Fibroblast of skin of right quadriceps (primary cell): ENCODE measurements at places on chromosomes 2 and 18.
A peak's percentile ranks its signal among the peaks of the same experiment; 100 is the strongest.

DNA sequence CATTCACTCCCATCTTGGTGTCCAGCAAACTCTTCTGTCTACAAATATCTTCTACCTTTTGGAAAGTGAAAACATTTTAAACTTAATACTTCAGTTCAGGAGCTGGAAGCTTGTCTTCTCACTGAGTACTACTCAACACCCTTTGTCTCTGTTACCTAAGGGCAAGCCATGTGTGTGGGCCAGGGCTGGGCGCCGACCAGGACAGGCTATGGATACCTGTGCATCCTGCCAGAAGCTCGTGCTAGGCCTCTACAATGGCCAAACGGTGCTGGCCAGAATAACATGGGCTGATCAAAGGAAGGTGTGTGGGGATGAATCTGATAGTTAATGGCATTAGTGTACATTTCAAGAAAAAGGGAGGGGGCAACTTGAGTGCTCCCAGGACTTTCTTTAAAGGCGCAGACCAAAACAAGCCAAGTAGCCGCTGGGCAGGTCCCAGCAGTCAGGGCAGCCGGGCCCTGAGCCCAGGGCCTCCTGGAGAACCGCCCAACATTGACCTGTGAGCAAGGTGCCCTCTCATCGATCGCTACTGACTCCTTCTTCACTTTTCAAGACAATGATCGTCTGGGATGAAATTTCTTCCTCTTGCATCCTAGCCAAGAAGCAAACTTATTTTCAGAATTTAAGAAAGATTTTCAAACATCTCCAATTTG lies 29.0 kb upstream of the ID2 start:
- DNase-seq = no peak

- DNase-seq = no peak
Observed at GRCh38 chr2:217873371-217873770, 129.4 kb downstream of the TNS1 start.

GRCh38 chr18:64474773-64475172 lies 325.9 kb upstream of the LINC00305 start:
- DNase-seq = no peak

- DNase-seq = no peak
Observed at GRCh38 chr2:8064603-8065002, 617.3 kb upstream of the ID2 start.

- DNase-seq = no peak
Observed at GRCh38 chr2:56460508-56460907, 276.7 kb downstream of the CCDC85A start.

- no peak for DNase-seq
Observed at GRCh38 chr18:70457223-70457622, 168.4 kb downstream of the SOCS6 start.

GRCh38 chr2:12196495-12196894 lies 450.1 kb downstream of the LPIN1 start:
- DNase-seq = no peak

DNA sequence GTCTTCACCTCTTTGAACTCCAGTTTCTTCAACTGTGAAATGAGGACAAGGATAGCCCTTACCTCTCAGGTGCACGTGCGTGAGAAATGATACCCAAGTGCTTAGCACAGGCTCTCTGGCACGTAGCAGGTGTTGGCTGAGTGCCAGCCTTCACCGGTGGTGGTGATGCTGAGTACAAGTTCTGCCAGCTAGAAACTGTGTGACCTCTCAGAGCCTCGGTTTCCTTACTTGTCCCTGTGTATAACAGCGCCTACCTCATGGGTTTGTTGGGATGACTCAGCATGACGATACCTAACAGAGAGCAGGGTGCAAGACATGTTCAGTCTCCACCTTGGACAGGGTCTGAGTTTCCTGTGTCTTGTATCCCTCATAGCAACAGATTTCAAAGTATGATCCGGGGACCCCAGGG lies 205.1 kb downstream of the TNS1 start:
- DNase-seq = no peak

GRCh38 chr2:28231110-28231631 lies 161.5 kb upstream of the FOSL2 start:
- DNase-seq = peak; percentile 57

- DNase-seq = no peak
Observed at GRCh38 chr2:111165084-111165483, 44.4 kb downstream of the BCL2L11 start.

DNA sequence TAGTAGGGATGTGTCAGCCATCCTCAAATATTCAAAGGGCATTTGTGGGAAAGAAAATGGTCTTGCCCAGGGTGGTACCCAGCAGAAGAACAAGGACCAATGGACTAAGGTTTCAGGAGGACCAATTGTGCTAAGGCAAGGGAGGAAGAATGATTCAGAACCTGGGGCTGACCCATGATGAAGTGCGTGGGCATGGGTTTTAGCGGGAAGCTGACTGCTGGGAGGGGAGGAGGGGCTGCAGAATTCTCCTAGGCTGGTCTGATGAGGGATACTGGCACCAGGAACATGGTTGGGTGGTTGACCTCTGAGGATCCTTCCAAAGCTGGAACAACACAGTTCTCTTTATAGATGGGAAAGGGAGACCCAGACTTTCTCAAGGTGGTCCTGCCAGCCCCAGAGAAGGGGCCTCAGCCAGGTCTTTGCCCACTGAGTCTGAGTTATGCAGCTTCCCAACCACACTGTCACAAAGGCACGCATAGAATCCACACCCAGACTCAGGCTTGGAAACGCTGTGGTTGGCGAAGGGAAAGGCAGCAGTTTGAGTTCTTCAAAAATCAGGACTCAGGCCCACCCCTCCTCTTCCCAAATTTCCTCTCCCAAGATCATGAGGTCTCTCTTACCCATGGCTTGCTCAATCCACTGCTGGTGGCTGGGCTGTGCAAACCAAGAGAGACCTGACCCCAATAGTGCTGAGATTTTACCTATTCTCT lies 37.3 kb downstream of the MARCO start:
- DNase-seq = no peak

DNA sequence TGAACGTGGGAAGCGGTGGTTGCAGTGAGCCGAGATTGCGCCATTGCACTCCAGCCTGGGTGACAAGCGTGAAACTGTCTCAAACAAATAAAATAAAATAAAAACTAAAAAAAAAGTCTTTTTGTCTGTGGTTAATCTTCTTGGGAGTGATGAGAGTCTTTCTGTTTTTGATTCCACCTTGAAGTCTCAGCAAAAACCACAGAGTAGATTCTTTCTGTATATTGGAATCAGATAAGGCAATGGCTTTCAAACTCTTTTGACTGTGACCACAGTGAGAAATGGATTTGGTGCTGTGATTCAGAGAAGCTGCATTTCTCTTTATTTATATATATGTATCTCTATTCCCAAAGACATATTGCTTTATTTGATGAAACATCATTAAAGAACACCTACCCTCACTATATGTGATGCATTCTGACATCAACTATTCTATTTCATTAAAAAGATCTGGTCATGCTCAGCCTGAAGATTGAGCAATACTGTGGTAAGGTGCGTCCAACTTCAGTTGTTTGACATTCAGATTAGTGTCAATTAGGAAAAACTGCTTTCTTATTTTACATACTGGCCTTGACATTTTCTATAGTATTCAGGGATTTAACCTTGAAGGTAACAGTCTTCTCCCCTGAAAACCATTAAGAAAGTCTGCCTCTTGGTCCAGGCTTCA lies 15.6 kb downstream of the HRH4 start:
- DNase-seq = no peak

DNA sequence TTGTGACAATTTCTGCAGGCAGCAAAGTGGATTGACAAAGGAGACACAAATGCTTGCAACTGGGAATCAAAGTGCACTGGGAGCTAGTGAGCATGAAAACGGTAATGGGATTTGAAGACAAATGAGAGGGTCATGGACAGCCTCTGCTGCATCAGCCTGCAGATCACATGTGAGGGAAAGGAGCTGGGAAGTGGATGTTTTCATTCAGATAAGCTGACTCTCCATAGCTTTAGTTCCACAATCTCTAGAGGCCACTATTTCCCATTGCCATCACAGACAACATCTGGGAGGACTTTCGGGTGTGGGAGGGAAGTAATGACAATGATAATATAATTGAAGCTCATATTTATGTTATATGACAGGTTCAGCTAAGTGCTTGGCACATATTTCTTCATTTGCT lies 28.4 kb downstream of the ADCYAP1 start:
- DNase-seq = no peak

GRCh38 chr2:15038366-15039364 lies 406.1 kb downstream of the LRATD1 start:
- DNase-seq = peak; percentile 50

- DNase-seq = no peak
Observed at GRCh38 chr2:229179628-229180027, 91.5 kb downstream of the PID1 start.

DNA sequence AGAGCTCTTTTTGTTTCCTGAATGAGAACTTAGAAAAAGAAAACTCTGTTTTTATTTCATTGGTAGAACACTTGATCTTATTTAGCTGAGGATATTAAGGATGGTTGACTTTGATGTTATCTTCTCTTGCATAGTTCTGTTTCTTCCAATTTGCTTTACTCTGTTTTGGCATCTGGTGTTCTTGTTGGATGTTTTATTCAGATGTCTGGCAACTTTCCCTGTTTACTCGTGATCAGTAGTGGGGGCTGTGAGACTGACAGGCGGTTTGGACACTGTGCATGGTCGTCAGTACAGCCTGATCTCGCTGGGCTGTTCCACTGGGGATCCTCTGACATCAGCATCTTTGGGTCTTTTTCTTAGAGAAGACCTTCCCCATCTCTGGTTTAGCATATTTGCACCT lies 100.1 kb downstream of the TSN start:
- no peak for DNase-seq

DNA sequence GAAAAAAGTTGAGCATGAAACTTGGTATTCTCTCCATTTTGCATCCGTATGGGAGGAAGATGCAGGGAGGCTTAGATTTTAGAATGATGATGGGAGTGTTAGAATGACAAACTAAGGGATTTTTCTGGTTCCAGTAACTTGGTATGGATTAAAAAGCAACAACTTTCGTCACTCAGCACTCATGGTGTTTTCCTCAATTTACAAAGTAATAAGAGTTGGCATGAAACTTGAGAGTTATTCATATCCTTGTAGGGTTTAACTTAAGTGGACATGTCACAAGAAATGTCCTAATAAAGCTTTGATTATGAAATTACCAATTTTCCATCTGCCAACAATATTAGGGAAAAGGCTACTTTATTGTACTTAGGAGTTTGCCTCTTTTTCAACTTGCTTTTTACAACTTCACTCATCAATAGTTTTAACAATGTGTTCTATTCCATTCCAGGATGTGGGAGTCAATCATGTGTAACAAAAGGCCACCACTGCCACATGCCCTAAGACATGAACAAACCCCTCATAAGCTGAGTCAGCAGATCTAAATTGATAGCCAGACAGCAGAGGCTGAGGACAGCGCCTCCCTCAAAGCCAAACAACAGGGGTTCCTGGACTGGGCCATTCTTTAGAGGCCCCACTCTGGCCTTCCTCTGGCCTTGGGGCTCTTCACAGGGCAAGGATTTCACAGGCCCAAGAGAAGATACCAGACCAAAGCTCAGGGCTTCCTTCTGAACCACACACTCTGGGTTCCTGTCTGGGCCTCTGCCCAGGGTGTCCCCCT lies 265.8 kb downstream of the TNS1 start:
- no peak for DNase-seq

GRCh38 chr18:52311331-52311730 lies 28.7 kb upstream of the DCC start:
- no peak for DNase-seq

- no peak for DNase-seq
Observed at GRCh38 chr2:236728916-236729670, 159.5 kb downstream of the ACKR3 start.

DNA sequence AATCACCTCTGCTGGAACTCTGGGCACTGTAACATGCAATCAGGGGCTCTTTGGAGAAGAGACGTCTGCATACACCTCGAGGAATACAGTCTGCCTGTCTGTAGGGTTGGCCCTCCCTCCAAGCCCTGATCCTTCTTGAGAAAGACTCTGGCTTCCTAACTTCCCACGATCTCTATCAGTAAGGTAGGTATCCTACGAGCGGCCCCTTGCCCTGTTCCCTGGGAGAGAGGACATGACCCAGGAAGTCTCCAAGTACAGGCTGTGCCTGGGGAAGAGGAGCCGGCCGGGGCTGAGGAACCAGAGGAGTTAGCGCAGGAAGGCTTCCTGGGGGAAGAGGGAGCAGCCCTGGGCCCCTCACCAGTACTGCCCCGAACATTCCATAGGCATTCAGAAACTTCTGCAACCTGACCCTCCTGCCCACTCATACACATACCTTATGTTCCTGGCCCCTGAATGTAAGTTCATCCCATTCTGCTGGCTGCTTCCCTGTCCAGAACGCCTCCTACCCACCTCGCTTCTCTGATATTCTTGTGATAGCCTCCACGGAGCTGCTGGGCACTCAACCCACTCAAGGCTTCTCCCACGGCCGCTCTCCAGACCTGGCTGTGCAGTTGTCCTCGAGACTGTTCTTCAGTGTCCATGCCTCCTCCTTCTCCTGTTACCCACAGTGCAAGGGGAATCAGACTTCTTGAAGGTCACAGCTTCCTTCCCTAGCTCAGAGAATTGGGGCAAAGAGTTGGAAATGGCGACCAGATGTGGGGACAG lies 116.1 kb downstream of the CYP26B1 start:
- DNase-seq = no peak

- DNase-seq = no peak
Observed at GRCh38 chr2:235769046-235769445, 275.2 kb downstream of the AGAP1 start.

DNA sequence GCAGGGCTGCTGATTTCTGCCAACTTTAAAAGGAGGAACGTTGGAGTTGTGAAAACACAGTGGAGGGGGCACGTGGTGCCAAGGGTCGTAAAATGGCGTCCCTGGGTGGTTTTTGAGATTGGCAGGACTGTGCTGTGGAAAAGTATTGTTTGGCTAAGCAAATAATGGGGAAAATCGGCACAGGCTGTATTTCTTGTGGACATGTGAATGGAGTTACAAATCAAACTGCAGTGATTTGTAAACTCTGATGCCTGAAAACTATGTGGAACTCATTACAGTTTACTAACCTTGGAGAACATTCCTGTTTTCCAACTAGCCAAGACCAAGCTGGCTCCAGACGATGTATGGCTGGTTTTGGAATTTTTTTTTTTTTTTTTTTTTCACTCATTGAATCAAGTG lies 68.7 kb downstream of the KCTD1 start:
- peak; percentile 55 for DNase-seq

DNA sequence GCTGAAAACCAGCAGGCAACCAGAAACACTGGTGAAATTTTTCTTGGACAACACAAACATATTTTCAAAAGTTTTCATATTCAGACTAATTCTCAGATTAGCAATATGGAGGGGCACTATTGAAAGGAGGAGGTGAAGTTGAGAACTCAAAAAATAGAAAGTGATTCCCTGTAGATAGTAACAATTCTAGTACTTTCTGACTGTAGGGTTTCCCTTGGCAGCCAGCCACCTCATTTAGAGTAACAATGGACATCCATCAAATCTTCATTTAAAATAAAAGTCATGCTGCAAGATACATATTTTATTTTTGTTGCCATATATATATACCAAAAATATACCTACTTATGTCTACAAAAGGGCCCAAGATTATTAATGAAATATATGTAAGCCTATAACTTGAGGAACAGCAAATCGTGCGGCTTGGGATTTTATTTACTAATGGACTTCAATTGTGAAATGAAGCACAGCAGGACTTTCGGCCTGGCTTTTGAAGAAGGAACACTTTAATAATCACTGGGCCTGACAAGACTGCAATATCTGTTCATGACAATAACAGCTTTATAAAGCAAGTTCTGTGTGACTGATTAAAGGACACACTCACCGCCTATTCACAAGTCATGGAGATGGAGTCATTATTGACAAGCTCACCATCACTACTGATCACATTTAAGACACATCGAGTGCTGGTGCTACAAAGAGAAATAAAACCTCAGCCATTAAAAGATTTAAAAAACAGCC lies 6.8 kb upstream of the NR4A2 start:
- no peak for DNase-seq

GRCh38 chr2:77270433-77270832 lies 251.7 kb downstream of the LRRTM4 start:
- no peak for DNase-seq
